SW 1271 (cell line): ENCODE measurements at places on chromosomes 1 and 21.
A peak's percentile ranks its signal among the peaks of the same experiment; 100 is the strongest.

- no peak for DNase-seq
Measured at GRCh38 chr1:25338986-25339385, 852 bp downstream of the TMEM50A start.

GRCh38 chr1:90162216-90162615, 167.3 kb downstream of the ZNF326 start:
- no peak for DNase-seq

DNA sequence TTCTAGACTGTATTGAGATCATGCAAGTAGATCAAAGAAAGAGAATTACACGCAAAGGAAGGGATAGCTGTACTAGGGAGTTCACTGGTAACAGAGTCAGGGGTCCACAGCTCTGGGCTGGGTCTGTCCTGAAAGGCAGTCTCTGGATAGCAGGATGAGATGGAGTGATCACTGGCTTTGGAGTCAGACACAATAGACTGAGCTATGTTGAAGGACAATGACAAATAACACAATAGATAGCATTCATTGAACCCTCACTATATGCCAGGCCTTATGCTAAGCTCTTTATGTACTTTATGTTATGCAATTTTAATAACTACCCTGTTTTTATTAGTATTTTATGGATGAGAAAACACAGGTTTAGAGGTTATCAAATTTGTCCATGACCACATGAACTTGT, 10.0 kb upstream of the DNAJC6 start:
- DNase-seq = no peak

DNA sequence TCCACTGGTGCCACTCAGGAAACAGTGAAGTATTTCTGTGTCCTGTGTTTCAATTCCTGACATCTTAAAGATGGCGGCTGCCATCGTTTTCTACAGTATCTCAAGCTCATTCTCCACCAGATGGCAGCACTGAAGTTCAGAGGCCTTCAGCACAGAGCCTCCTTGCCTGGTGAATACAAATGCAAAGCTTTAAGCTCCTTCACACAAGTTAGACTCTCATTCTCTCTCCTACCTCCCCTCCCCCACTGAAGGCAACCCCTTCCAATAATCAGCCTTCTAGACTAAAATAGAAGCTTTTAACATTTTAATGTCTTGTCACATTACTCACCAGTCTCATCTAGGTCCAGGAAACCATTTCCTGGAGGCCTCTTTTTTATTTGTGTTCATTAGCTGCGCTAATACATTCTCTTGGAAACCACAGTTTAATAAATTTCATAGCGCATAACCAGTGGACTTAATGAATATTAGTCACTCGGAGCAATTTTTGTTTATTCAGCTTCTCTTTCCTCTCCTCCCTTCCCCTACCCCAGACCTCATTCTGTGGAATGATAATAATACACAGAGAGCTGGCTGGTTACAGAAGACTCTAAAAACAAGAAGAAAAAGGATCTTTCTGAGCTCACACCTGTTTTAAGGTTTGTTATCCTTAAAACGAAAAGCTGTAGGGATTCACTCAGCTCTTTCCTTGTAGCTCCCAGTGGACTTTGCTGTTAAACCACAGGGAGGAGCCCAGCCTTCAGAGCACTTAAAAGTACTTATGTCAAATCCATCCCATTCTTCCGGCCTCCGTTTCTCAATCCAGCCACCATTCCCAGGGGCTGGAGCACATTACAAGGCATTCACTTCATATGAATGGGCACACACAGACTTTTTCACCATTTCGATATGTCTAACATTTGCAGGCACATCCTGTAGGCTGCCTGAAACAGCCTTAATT, 384.9 kb downstream of the HLX start:
- no peak for DNase-seq

- DNase-seq = no peak
Measured at GRCh38 chr1:91243171-91243570, 161.5 kb downstream of the HFM1 start.

DNA sequence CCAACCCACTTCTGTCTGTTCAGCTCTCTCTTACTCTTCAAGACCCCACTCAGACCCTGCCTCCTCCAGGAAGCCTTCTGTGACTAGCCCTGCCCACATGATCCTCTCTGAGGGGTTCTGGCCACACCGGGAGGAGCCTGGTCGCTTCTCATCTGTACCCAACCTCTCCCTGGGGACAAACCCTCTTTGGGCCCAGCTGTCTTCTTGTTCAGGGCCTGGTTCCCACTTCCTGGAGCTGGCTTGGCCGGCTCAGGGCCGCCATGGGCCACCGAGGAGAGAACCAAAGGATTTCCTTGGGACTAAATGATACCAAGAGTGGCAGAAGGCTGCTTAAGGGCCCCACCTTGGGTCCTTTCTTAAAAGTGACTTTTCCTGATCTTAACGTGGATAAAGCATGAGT, 124.7 kb upstream of the ZBTB40 start:
- no peak for DNase-seq

- DNase-seq = peak; percentile 49
Measured at GRCh38 chr1:210400043-210400840, 71.5 kb downstream of the HHAT start.

DNA sequence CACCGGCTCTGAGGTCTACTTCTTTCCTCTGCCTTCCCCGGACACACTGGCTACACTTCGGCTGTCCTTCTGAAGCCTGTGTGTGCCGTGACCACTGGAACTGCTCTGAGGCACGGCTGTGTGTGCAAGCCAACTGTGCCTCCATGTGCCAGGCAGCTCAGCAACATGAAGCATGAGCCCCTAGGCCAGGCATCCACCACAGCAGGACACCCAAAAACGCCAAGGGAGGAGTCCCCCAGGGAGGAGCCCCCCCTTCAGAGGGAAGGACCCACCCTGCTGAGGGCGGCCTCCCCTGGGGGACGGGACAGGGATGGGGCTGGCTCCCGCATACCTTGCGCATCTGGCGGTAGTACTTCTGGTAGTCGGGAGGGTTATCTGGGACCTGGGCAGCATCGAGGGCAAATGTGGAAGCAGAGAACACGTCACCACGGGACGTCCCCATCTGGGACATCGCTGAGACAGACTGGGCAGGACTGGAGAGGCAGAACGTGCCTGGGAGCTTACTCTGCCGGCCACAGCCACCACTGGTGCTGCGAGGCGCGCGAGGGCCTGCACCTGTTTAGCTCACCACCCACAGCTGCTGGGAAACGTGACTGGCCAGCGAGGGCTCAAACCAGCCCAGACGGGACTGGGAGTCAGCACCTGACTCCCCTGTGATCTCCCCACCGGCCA, 20.5 kb downstream of the LSS start:
- no peak for DNase-seq

- peak; percentile 33 for DNase-seq
Measured at GRCh38 chr1:112614460-112615065, 4.4 kb downstream of the ST7L start.

DNA sequence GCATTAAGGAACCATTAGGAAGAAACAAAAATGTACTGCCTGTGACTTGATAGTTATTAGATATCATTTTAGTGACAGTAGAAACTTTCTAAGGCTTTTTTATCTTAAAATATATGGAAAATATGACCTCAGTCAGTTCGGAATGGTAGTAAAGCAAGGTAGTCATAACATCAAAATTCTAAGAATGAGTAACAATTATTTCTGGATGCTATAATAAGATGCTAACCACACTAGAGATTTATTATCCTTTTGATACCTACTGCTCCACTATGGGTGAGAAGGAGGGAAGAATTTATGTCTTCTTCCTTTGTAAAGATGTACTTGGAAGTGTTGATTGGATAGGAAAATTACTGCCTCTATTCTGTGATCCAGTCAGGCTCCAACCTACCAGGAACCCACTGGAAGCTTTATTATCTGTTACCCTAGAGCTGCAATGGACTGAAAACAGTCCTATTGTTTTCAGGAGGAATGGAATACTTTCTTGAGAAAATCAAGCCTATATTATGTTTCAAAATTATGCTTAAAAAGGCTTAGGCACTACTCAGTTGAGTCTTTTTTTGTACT, 8.8 kb downstream of the FMN2 start:
- no peak for DNase-seq

DNA sequence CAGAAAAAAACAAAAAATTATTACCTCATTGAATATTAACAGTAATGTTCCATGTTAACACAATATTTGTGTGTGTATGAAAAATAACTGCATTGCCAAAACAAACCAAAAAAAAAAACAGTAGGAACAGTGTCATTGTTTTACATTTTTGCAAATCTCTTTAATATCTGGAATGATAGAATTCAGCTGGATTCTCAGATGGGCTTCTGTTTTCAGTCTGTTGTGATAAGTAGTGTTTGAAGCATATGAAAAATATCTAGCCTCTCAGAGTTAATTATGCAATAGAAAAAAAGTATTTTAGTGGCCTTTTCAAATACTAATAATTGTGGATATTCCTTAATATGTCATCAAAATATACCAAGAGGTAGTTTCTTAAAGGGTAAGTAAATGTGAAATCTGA, 52.9 kb upstream of the RWDD3 start:
- no peak for DNase-seq

- DNase-seq = no peak
Measured at GRCh38 chr1:84352298-84353106, 45.8 kb upstream of the DNASE2B start.

DNA sequence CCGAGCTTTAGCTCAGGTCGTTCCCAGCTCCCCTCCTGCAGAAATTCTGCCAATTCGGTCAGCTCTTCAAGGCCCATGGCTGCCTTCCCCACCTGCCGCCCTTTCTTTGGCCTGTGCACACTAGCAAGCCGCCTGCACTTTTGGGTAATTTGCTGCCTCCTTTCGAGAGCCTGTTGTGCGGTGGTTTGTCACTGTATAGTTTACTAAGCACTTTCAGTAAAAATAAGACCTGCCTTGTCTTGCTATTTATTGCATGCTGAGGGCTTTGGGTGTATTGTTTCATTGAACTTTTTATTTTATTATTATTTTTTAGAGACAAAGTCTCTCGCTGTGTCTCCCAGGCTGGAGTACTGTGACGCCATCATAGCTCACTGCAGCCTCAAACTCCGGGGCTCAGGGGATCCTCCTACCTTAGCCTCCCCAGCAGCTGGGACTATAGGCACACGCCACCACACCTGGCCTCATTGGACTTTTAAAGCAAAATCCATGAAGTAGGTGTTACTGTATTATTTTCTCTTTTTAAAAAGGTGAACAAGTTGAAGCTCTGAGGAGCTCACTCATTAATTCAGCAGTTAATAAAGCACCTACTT, 1.1 kb upstream of the FABP3 start:
- no peak for DNase-seq

- DNase-seq = no peak
Measured at GRCh38 chr1:209434066-209434465, 149.4 kb upstream of the CAMK1G start.

GRCh38 chr21:14488672-14489204, 57.4 kb downstream of the SAMSN1 start:
- no peak for DNase-seq

GRCh38 chr1:61056573-61057439, 25.6 kb upstream of the NFIA start:
- peak; percentile 3 for DNase-seq

- peak; percentile 42 for DNase-seq
Measured at GRCh38 chr1:6859415-6860343, 74.4 kb downstream of the CAMTA1 start.

- no peak for DNase-seq
Measured at GRCh38 chr1:154726443-154726842, 118.5 kb upstream of the ADAR start.

- no peak for DNase-seq
Measured at GRCh38 chr1:101124405-101124804, 98.8 kb upstream of the DPH5 start.

DNA sequence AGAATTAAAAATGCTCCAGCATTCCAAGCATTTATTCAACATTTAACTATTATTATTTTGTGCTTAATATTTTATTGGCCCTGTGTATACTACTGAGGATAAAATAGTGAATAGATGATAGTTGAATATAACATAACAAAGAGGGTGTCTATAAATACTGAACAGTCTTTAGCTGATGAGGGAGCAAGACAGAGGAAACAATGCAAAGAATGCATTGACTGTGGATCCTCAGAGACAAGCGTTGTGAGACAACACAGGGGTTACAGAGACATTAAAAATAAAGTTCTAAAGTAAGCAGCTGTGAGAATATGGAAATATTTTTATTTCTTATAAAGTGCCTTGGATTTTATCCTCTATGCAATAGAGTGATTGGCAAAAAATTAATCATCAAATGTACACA, 1133.1 kb downstream of the PLA2G4A start:
- no peak for DNase-seq

GRCh38 chr1:21569820-21570527, 60.8 kb downstream of the ALPL start:
- no peak for DNase-seq

- DNase-seq = no peak
Measured at GRCh38 chr1:221477252-221477651, 264.6 kb downstream of the DUSP10 start.

DNA sequence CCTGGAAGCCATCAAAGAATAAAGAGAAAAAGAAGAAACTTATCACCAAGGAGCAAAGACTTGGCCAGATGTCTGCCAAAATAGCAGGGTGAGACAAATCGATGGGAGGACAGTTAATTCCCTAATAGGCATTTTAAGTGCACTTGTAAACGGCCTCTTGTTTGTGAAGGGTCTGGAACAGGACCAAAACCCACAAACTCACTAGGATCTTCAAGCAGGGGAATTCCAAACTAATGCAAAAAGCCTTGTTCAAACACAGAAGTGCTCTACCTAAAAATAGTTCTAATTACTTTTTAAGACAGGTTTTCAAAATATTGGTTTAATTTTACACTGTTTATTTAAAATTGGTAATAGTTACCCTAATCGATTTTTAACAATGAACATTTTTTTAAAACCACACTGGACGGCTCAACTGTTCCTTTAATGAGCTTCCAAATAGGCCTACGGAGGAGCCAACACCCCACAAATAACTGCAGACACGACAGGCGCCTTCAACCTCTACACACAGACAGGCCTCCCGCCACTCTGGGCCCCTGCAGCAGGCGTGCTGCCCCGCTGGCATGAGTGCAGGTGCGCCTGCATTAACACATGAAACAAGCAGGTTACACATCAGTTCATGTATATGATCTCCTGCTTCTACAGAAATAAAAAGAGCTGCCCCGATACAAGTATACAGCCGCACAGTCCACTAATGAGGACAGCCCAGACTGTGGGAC, 15.8 kb downstream of the UBE2G2 start:
- no peak for DNase-seq

DNA sequence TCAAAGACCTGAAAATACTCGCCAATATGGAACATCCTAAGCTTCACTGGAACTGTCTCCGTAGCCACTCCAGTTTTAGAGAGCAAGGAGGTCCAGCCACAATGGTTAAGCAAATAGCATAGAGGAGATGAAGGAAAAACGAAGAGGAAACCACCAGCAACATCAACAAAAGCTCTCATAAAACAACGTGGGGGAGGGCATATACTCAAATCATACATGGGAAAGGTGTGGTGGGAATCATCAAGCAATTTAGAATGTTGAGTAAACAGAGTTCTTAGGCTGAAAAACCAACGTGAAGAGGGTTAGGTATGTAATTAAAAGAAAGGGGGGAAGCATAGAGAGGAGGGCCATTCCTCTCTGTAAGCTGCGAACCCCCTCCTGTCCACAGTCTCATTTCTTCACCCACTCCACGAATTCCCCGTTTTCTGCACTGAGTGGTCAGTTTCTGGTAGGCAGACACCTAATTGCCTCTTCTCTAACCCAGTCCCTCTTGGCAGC, 1.0 kb downstream of the TMEM59 start:
- no peak for DNase-seq

- DNase-seq = no peak
Measured at GRCh38 chr1:229135773-229136172, 135.1 kb upstream of the RAB4A start.

- no peak for DNase-seq
Measured at GRCh38 chr1:230899841-230900251, 31.5 kb upstream of the C1orf198 start.

GRCh38 chr1:46341222-46342083, 846 bp downstream of the NSUN4 start:
- DNase-seq = no peak

- no peak for DNase-seq
Measured at GRCh38 chr1:52943876-52944416, 16.9 kb downstream of the SCP2 start.
